Activated CD4-positive, alpha-beta T cell treated with anti-CD3 and anti-CD28 coated beads, Interleukin-2, amount 50 U/mL, for 4 hours (primary cell): ENCODE measurements at places on chromosomes 7 and 10.

GRCh38 chr10:15540727-15541126 lies 169.6 kb upstream of the FAM171A1 start:
- DNase-seq = no peak

DNA sequence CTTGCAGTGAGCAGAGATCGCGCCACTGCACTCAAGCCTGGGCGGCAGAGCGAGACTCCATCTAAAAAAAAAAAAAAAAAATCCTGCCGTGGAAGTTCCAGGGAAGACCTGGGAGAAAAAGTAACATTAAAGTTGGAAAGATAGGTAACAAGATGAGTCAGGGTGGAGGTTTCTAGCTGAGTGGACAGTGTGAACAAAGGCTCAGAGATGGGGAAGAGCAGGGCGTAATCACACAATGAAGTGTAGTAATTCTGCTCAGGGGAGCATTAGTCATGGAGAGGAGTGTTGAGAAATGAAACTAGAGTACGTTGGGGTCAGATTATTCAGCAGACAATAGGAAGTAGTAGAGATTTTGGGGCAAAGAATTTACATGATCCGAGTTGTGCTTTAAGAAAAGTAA lies 21.6 kb upstream of the WASL start:
- no peak for DNase-seq

- no peak for DNase-seq
Measured at GRCh38 chr10:16811765-16812164, 5.5 kb downstream of the RSU1 start.

DNA sequence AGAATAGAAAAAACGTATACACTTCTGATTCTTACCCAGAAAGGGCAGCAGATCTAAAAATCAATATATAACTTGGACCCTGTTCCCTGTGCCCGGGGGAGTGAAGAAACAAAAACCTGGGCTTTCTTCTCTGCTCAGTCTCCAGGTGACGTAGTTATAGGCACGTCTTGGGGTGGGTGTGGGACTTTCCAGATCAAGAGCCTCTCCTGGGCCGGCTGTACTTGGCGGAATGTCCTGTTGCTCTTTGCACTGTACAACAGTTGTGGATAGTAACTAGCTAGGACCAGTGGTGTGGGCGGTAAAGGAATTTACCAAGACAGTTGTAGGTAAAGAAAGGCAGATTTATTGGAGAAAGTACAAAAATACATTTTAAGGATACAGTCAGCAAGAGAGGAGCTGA lies 40.4 kb upstream of the STEAP4 start:
- no peak for DNase-seq

DNA sequence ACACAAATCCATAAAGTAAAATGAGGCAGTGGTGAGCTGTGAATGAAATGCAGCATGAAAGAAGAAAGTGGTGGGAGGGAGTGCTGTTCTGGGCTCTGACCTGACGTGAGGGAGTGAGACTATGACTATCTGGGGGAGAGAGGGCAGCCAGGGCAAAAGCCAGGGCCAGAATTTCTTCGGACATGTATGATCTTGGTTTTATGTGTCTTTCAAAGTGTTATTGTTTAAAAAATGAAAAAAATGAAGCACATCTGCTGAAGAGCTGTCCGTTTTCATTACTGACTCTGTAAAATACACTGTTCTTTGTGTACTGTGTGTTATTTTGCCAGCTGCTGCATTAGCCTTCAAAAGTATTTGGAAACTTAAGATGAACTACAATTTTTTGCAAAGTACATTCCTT lies 70.2 kb upstream of the KLF14 start:
- no peak for DNase-seq

DNA sequence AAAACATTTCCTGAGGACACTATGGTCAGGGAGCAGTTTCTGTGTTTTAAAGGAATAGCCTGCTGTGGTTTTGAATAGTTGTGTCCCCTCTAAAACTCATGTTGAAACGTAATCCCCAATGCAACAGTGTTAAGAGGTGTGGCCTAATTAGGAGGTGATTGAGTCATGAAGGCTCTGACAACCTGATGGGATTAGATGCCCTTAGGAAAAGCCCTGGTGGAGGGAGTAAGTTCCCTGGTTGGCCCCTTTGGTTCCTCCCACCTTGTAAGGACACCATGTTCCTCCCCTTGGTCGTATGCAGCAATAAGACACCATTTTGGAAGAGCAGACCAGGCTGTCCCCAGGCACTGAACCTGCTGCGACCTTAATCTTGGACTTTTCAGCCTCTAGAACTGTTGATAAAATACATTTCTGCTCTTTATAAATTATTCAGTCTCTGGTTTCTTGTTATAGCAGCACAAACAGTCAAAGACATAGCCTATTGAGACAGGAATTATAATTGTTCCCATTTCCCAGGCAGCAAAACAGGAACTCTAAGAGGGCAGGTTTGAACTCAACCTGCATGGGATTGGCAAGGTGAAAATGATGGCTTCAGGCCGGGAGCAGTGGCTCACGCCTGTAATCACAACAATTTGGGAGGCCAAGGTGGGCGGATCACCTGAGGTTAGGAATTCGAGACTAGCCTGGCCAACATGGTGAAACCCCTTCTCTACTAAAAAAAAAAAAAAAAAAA lies 20.5 kb upstream of the TNS3 start:
- no peak for DNase-seq

- DNase-seq = no peak
Measured at GRCh38 chr7:30322271-30323005, 38.0 kb downstream of the ZNRF2 start.

DNA sequence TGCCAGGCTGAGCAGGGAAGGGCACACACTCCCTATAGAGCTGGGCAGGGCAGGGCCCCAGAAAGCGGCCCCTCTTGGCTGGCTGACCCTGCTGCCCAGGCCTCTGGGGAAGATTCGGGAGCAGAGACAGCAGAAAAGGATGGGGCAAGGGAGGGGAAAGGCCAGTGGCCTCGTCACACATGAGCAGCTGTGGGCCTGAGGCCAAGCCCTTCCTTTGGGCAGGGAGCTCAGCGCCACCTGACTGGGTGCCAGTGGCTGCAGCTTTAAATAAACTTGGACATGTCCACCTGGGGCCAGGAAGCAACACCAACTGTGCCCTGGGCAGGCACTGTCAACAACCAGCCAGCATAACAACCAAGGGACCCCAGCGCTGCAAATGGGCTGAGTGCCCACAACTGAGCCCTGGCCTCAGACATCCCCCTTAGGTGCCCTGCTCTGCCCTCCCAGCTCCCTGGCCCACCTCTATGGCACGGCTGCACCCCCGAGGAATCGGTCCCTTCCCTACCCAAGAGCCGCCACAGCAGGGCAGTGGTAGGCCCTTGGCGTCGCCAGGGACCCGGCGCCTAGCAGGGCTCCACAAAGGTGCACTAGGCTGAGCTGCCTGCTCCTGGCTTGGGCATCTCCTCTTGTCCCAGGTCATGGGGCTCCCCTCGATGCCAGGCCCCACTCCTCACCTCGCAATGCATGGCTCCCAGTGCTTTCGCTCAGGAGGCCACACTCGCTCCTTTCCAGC lies 2.6 kb downstream of the CAMK2B start:
- no peak for DNase-seq

GRCh38 chr10:49115015-49115795 lies at the start of gene VSTM4:
Gene VSTM4 (minus strand): TSS chr10:49115522. CDS start chr10:49115485, 37 bp downstream.
- DNase-seq = no peak

DNA sequence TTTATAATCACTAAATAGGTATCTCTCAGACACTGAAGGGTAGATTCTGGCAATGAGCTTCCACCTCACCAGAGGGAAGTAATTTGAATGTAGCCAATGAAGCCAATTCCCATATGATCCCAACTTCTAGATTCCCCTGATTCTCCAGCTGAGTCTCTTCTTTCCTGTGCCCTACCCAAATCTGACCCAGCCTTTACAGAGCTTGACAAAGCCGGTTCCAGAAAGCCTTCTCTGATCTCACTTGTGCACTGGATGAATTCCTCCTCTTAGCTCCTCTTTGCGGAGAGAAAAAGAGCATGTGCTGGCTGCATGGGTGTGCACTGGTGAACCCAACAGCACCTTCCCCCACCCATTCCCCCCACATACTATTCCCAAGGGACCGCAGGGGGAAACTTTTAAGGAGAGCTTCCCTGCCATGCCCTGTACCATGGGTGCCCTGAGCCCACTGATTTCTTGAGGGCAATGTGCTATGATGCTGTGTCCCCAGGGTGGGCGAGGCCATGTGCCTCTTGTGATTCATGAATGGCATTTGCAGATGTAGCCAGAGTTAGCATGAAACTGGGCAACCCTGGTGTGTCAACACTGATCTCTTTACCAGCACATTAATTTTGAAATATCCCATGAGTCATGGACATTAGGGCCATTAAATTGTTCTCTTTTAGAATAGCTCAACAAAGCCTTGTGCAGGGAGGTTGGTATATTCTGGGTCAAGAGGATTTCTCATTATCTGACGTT lies 50.4 kb upstream of the PLEKHA1 start:
- DNase-seq = no peak

DNA sequence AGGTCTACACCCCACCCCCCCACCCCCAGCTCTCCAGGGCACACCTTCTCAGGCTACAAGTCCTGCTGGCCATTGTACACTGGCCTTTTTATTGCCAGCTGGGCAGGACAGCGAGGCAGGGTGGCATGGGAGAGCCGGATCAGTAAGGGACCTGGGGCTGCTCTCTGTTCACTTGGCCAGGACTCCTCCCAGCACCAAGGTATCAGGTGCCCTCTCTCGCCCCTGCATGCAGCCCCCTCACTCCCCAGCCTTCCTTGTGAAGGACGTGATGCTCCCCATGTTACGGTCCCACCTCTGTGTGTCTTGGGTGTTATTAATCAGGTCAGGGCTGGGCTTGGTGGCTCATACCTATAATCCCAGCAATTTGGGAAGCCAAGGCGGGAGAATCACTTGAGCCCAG lies 26.3 kb downstream of the PODXL start:
- no peak for DNase-seq

- DNase-seq = no peak
Measured at GRCh38 chr10:47240173-47240572, 59.8 kb upstream of the GDF10 start.

- DNase-seq = no peak
Measured at GRCh38 chr7:135197906-135198655, 13.2 kb downstream of the WDR91 start.

DNA sequence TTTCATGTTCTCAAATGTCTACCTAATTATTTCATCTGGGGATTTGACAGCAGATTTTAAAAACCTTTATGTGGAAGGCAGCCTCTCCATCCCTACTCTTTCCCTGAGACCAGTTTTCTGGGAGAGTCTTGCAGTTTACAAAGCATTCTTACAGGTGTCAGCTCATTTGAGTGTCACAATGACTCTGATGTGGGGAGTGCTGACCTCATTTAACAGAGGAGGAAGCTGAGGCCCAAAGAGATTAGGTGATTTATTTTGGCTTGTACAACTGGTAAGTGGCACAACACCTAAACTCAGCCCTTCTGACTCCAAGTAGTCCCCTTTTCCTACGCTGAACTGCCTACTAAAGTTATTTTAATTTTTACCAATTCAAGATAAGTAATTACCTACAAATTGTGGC lies 33.3 kb upstream of the MAT1A start:
- no peak for DNase-seq

DNA sequence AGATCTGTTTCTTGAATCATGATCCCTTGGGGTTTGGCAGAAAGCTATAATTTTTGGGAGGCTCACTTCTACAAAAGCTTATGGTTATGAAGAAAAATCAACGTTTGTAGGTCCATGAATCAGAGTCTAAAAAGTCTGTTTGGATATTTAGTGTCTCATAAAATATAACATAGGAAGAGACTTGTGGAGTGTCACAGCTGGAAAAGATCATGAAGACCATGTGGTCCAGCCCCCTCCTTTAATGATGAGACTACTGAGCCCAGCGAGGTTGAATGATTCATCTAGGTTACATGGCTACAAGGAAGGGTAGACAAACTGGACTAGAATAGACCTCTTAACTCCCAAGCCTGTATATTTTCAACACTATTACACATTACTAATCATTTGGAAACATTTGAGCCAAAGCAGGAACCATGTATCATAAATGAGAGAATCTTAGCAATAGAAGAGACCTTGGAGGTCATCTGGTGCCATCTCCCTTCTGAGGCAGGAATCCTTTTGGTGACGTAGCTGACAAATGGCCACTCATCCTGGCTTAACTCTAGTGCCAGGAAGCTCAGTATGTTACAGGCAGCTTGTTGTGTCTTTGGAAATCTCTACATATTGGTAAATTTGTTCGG lies 152.5 kb downstream of the CREB5 start:
- DNase-seq = no peak

- DNase-seq = no peak
Measured at GRCh38 chr7:71772779-71773178, 639.4 kb downstream of the CALN1 start.

DNA sequence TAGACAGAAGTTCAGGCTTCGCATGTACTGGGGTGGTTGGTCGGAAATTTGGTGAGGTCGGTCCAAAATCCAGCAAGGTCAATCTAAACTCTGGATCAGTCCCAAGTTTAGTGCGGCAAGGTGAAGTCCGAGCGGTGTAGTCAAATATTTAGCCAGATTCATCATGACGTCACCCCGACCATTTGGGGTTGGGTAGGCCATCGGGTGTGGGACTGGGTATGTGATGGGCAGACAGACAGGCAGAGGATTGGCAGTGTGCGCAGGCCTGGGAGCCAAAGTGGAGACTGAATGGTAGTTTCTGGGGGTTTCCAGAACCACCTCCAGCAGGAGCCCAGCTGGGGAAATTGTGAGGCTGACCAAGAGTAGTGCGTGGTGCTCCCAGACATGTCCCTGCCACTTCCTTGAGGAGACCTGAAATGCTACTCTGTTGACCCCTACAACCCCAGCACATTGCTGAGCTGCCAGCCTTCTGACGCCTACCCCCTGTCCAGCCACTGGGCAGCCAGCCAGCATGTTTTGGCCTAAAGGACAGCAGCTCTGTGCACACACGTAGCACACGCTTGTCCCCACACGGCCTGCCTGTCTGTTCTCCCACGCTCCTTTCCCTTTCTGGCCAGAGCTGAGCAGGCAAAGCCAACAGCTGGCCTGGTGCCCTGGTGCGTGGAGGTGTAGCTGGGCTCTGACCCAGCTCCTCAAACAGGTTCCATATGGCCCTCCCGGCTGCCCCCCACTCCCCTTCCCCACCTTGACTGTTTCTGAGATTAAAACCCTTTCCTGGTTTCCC lies 55.9 kb downstream of the FAM241B start:
- DNase-seq = no peak
